ENCODE measurements at places on chromosomes 16 and 17.

GRCh38 chr17:17818088-17818526, 18.7 kb downstream of the SREBF1 start:
- DNase-seq = no peak

GRCh38 chr16:24853169-24853824, 7.5 kb downstream of the SLC5A11 start:
- DNase-seq = no peak

- DNase-seq = peak; percentile 44
Measured at GRCh38 chr17:27540318-27541101, 84.3 kb downstream of the KSR1 start.

- no peak for DNase-seq
Measured at GRCh38 chr17:37123941-37124820, 175.4 kb downstream of the AATF start.

DNA sequence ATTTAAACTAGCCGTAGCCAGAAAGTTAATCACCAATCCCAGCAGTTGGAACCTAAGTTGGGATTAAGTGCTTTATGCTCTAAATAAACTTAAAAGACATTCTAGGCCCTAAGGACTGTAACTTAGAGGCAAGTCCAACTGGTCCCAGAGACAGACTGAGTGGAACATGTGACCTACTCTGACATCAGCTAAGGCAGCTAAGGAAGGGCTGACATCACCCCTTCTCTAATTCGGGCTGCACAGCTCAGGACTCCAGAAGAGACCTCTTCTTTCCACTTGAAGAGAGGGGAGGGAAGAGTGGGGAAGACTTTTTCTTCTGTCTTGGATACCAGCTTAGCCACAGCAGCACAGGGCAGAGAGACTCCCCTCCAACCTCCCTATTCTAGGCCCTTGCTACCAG, 565.2 kb downstream of the CDH8 start:
- no peak for DNase-seq

DNA sequence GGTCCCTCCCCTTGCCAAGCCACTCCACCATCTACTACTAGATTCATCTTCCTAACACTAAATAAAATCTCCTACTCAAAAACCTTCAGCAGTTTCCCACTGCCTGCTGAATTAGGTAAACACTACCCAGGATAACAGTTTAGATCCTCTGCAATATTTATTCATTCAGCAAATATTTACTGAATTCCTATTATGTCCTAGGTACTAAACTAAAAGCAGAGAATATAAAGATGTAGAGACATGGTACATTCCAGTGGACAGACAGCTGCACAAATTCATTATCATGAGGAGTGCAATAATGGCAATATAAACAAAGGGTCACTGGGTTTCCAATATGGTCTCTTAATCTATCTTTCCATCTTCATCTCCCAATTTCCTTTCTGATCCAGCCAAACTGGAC, 30.7 kb upstream of the HOXB13 start:
- no peak for DNase-seq

DNA sequence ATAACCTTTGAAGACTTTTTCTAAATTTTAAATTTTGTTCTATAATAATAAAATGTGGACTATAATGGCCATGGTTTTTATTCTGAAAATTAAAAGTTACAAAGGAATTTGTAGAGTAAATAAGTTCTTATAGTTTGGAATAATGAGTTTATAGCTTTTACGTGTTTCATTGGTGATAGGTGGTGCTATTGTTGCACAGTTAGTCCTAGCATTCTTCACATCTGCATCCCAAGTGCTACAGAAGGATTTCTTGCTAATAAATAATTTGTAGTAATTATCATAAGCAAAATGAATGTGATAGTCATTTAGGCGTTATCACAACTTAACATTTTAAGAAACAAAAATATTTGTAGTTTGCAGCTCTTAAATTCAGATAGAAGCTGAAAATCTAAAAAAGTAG, 67.9 kb downstream of the BCAS3 start:
- DNase-seq = no peak

GRCh38 chr17:20032636-20033035, 23.5 kb downstream of the SPECC1 start:
- no peak for DNase-seq
